G401 (cell line): ENCODE measurements at places on chromosomes 7 and 10.
A peak's percentile ranks its signal among the peaks of the same experiment; 100 is the strongest.

GRCh38 chr10:132607961-132608495 lies 70.4 kb downstream of the INPP5A start:
- DNase-seq, result peak; percentile 77

GRCh38 chr10:100782461-100783244 lies 37.3 kb downstream of the PAX2 start:
- no peak for DNase-seq

DNA sequence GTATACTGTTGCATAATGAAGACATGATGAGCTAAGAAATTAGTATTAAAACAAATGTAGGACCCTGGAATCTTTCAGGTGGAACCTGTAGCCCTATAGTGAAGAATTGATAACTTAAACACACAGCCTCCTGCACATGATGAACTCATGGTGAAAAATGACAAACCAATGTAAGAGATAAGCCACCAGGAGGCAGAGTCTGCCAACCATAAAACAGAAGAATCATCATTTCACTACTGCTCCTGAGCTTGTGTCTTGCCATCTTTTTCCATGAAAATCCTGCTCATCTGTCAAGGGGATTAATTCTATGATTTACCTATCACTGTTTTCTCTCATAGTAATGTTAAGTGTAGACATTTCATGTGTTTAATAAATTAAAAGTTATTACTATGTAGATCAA lies 363.9 kb downstream of the MALRD1 start:
- peak; percentile 8 for DNase-seq

DNA sequence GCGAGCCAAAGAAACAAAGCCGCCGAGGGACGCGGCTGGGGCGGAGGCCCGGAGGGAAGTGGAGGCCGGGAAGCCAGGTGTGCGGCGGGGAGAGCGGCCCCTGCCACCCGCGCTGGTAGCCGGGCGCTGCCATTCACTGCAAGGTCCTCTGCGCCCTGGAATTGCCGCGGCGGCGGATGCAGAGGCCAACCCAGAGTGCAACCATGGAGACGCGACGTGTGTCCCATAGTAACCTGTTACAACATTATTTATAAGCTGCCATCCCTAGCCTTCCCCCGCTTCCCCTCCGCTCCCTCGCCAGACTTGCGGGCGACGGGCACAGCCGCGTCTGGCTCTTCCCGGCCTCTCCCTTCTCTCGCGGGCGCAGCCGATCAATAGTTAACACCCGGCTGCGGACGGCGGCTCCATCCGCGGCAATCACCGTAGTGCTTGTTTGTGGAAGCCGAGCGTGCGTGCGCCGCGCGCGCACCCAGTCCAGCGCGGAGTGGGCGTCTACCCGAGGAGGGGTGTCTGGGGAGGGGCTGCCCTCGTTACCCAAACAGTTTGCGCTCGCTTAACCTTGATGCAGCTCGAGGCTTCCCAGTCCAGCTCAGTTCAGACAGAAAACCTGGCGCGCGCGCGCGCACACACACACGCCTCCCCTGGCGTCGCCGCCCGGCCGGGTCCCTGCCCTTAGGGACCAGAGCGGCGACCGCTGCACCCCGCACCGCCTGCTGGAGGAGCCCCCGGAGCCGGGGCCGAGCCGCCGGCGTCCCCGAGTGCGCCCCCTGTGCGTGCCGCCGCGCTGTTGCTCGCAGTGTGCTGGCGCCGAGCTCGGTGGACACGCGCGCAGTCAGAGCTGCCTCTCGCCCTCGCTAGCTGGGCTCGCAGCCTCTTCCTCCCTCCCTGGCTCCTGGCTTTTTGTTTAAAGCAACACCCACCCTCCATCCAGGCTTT lies 165.4 kb upstream of the DPP6 start:
- peak; percentile 64 for DNase-seq

- no peak for DNase-seq
These were observed 22.0 kb downstream of the IMMP2L start for GRCh38 chr7:111540199-111540815.

DNA sequence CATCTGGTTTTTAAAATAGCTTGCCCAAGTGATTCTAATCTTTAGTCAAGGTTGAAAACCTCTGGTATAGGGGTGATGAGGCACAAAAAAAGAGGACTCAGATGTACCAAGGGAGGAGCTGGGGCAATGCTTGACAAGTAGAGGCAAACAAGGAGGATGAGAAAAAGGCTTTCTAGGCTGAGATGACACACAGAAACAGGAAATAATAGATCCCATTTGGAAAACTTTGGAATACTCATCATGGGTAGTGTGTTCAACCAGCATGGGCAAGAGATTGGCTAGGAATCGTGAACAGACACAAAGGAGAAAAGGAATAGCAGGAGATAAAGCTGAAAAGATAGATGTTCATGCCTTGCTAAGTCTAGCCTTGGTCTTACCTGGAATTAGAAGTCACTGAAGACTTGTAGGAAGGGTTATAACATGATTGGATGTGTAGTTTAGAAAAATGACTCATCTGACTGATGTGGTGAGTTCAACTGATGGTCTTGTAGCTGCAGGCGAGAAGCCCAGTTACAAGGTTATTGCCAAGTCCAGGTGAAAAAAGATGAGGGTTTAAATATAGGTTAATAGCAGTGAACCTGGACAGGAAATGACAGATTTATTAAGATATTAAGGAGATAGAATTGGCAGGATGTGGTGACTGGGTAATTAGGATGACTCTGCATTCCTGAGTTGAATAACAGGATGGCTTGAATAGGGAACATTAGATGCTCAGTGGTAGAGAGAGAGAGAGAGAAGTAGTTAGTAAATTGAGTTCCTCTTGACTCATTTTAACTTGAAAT lies 214.0 kb upstream of the LRGUK start:
- DNase-seq, result no peak

- DNase-seq, result no peak
These were observed 5.5 kb downstream of the NOD1 start for GRCh38 chr7:30472784-30473775.

DNA sequence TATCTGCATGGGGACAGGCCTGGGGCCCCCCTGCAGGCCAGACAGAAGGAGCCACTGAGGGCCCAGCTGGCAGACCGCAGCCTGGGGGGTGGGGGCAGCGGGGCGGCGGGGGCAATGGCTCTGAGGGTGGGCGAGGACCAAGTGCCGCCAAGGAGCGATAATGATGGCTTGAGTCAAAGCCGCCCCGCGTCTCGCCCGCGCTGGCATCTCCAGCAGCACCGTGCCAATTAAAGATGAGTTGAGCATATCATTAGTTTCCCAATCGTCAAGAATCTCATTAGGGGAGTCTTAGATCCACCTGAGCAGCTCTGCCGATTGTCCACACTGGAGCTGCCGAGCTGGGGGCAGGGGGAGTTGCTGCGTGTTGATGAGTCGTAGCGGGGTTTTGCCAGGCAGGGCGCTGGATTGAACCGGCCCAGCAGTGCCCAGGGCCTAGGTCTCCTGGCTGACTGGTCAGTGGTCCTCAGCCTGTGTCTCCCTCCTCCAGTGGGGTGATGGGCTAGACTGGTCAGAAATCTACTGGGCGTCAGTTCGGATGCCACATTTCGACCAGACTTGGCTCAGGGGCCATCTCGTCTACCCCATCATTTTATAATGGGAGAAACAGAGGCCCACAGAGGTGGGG lies 41.0 kb upstream of the PSMG3 start:
- DNase-seq, result no peak

- DNase-seq, result no peak
These were observed 87.9 kb upstream of the PDE1C start for GRCh38 chr7:32158076-32158475.

GRCh38 chr7:99032928-99033327 lies 111.0 kb downstream of the SMURF1 start:
- no peak for DNase-seq

DNA sequence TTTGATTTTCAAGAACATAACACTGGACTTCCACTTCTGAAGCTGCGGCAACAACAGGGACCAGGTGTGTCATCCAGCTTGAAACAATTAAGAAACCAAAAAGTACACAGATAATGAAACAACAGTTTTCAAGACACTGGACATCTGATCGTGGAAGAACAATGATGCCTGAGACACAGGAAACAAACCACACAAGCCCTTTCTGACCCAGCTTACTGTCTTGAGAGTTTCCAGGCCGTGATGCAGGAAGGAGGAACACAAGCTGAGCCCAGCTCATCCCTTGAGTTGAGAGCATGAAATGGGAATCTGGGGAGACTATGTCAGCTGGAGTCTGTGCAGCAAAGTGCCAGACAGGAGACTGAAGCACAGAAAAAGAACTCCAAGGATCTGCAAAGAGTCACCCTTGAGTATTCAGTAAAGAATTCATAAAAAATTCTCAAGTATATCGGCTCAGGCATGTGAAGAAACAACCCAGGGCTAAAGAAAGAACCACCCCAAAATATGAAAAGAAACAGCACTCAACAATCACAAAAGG lies 91.6 kb downstream of the RNF32 start:
- no peak for DNase-seq
